Uterus (tissue), 4 donors: ENCODE measurements at places on chromosomes 6 and 20.

- H3K4me1 ChIP-seq = no peaks in the 10 kb centered on the region
- no peak for DNase-seq
- no peaks in the 10 kb centered on the region for H3K27me3 ChIP-seq
- peak overlapping the region; percentile 11 for H3K27ac ChIP-seq
- no peak overlapping the region for H3K4me3 ChIP-seq
Measured at GRCh38 chr6:106546691-106547414, 82.4 kb downstream of the RTN4IP1 start.

DNA sequence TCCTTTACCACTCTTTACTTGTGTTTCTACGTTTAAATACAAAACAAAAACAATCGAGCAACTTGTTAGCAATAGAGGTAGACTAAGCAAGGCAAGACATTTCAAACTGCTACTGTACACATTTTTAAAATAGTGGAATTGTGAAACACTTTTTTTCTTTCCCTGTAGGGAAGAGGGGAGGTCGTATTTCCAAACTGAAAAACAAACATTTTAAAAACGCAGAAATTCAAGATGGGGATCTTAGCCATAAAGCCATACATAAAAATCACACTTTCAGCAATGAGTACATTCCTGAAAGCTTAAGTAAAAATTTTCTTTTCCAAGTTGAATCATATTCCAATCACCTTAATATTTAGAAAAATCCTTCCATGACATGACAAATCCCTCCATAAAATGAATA, 267.6 kb downstream of the LAMA2 start:
- no peaks in the 10 kb centered on the region for H3K36me3 ChIP-seq
- no peak overlapping the region for H3K27ac ChIP-seq
- H3K4me1 ChIP-seq = no peaks in the 10 kb centered on the region
- DNase-seq = no peak

DNA sequence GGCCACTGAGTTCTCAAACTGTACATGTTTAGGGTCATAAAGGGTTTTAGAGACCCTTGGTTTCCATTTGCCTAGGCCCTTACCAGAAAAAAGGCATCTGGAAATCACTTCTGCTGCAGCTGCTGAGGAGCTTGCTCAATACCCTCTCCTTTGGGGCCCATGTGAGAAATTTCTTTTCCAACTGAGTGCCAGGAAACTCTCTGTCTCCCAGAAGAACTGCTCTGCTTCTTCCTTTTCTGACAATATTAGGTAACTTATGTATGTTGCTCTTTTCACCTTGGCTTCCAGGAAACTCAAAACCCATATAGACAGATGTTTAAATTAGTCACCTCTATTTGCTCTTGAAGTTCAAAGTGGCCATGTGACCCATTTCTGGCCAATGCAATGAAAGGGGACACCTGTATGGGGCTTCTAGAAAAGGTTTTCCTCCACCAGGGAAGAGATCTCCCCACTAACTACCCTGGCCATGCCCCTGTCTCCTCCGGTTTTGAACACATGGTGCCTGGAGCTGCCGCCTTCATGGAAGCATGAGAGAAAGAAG, 121.6 kb downstream of the PREX1 start:
- H3K4me1 ChIP-seq = no peaks in the 10 kb centered on the region
- no peaks in the 10 kb centered on the region for H3K27me3 ChIP-seq
- H3K4me3 ChIP-seq = no peak overlapping the region
- DNase-seq = no peak
- H3K36me3 ChIP-seq = no peaks in the 10 kb centered on the region

- H3K36me3 ChIP-seq = no peaks in the 10 kb centered on the region
- H3K4me1 ChIP-seq = no peaks in the 10 kb centered on the region
- no peak overlapping the region for H3K4me3 ChIP-seq
- no peaks in the 10 kb centered on the region for H3K27me3 ChIP-seq
Measured at GRCh38 chr6:149129371-149130077, 188.0 kb upstream of the TAB2 start.

GRCh38 chr6:2971420-2972218, at the start of gene SERPINB6:
SERPINB6 (minus strand) TSS chr6:2971567; CDS start chr6:2959332, 12,235 bp downstream.
- H3K4me1 ChIP-seq = no peaks in the 10 kb centered on the region
- H3K27me3 ChIP-seq = no peaks in the 10 kb centered on the region
- peak within 1 kb of the TSS; percentile 79 for H3K4me3 ChIP-seq
- H3K36me3 ChIP-seq = no peaks in the 10 kb centered on the region
- H3K27ac ChIP-seq = peak within 1 kb of the TSS; percentile 99

GRCh38 chr6:63352069-63352543, 32.3 kb upstream of the LGSN start:
- no peak overlapping the region for H3K4me3 ChIP-seq
- no peaks in the 10 kb centered on the region for H3K27me3 ChIP-seq
- H3K36me3 ChIP-seq = no peaks in the 10 kb centered on the region
- no peak overlapping the region for H3K27ac ChIP-seq
- DNase-seq = no peak

DNA sequence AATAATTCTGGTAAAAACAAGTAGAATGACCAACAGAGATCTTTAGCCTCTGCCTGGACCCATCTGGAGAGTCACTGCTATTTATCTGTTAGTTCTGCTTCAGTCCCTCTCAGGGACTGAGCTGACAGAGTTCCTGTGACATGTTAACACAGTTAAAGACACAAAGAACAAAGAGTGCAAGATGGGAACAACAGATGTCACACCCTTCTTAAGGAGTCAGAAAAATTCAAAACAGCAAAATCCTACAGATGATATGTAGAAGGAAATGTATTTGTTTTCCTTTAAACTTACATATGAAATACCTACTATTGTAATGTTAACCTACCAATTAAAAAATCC, 102.2 kb downstream of the FYN start:
- H3K27me3 ChIP-seq = no peaks in the 10 kb centered on the region
- no peak overlapping the region for H3K4me3 ChIP-seq
